NCI-H2171 (cell line): ENCODE measurements at places on chromosomes 7 and 10.

DNA sequence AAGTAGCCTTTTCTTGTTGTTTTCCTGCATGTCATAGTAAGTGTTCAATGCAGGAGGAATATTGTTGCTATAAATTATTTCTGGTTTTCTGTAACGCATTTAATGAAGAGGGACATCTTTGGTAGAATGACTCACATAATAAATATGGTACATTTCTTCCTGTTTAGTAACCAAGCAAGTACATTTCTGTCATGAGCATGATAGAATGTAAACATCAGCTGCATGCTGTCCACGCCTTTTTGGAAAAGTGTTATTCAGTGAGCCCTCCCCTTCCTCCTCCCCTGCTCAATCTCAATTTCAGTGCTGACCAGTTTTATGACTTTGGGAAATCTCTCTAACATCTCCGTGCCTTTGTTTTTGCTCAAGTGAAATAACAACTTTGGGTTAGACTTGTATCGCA lies 664.0 kb downstream of the XPNPEP1 start:
- DNase-seq, result no peak

- no peak for DNase-seq
Measured at GRCh38 chr10:72425133-72425532, 70.4 kb upstream of the DNAJB12 start.

DNA sequence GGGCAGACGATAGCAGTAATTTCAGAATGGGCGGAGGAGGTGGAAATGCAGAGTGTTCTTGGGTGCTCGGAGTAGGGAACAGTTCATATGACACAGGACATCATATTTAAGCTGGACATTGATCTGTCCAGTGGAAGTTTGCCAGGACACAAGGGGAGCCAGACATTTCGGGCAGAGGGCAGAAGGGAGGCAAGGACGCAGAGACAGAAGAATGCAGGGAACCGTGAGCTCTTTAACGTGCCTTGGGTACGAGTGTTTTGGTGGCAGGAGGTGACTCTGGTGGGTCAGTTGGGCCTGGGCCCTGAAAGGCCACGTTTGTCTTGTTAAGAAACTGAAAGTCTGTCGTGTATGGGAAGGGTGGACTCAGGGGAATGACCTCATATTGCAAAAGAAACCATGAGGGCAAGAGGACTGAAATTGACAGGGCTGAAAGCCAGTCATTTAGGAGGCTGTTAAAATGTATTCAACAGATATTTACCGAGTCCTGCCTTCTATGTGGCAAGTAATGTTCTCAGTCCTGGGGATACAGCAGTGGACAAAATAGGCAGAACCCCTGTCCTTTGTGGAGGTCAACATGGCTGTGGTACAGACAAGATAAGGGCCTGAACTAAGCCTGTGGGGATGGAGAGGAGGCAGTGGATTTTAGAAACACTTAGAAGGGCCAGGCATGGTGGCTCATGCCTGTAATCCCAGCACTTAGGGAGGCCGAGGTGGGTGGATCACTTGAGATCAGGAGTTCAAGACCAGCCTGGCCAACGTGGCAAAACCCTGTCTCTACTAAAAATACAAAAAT lies 2.2 kb downstream of the OPTN start:
- DNase-seq, result no peak

DNA sequence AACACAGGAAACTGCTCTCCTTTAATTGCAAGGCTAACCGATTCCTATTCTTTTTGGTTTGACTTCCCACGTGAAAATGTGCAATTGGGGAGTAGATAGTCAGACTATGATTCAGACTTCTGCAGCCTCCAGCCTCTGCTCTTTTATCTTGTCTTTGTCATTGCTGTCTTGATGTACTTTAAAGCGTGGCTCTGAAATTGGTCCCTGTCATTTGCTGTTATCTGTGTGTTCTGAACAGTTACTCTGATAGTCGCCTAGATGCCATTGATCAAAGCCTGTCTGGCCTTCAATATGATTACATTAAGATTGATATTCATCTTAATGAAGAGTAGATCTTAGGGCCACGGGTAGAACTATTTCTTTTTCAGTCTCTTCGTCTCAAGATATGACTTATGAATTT lies 799.2 kb downstream of the REEP3 start:
- no peak for DNase-seq

- DNase-seq, result no peak
Measured at GRCh38 chr7:51077987-51078370, 238.6 kb downstream of the COBL start.

- DNase-seq, result no peak
Measured at GRCh38 chr7:134502463-134503371, 24.6 kb upstream of the AKR1B10 start.

DNA sequence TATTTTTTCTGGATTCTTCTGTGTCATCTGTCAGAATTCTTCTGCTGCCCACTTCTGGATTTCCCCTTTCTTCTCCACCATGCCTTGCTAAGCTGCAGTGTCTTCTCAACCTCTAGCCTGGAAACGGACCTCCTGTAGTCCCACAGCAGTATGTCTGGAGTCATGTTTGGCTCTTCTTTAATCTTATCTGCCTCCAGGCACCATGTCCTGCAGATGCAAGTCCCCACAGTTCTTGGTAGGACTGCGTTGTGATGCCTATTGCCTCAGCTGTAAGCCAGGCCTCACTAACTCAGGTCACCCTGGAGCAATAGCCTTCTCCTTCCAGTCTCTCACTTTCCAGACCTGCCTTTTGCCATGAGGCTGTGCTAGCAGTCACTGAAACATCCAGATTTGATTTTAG lies 268.3 kb downstream of the POM121L12 start:
- no peak for DNase-seq

GRCh38 chr10:71077796-71078453 lies 134.4 kb upstream of the UNC5B start:
- no peak for DNase-seq

DNA sequence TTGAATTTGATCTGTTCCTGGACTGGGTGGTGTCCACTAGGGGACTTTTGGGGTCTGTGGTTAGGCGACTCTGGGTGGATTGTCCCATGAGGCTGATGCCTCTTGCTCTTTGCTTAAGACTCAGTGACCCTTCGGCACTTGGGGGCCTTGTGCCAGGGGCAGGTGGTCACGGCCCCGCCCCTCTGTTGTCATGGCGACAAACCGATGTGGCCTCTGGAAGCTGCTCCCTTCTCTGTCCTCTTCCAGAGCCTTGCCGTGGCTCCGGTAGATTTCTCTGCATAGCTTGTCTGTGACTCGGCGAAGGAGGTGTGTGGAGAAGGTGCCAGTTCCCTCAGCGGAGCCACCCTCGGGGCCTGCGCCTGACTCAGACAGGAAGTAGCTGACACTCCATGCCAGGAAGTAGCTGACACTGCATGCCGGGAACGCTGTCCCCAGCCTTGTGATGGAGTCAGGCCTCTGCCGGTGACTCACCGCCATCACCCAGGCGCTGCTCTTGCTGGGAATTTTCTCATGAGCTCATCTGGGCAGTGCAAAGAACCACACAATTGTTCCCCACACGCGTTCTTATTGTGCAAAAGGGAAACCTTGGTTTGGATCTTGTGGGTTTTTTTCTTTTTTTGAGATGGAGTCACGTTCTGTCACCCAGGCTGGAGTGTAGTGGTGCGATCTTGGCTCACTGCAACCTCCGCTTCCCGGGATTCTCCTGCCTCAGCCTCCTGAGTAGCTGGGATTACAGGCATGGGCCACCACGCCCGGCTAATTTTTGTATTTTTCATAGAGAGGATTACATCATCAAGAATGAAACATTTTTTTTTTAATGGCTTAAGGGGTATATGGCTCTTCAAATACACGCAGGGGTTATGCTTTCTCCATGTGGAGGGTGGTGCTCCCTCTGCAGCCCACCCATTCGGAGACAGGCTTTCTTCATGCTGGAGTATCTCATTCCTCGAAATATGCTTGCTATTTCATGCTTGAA lies 72.6 kb downstream of the PFKFB3 start:
- peak; percentile 17 for DNase-seq

GRCh38 chr10:91798649-91799611 lies 704 bp downstream of the TNKS2 start:
- no peak for DNase-seq

GRCh38 chr10:11175823-11176243 lies 158.2 kb downstream of the CELF2 start:
- no peak for DNase-seq

GRCh38 chr7:131057015-131057793 lies 270.5 kb upstream of the MKLN1 start:
- no peak for DNase-seq

DNA sequence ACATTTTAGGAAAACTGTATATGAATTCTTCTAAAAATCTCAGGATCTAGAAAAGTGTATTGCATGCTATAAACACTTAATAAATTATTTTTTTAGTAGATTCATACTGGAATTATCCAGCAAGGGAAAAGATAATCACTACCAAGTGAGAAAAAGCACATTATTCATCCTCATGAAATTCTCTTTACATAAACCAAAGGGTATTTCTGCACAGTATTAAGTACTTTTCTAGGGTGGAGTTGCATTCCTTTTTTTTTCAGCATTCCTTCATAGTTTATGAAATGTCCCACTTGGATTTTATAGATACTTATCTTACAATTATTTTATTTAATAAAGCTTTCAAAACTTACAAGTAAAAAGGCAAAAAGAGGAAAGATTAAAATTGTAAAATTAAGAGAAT lies 403.3 kb downstream of the HGF start:
- no peak for DNase-seq

GRCh38 chr7:127976056-127976737 lies 55.0 kb downstream of the LRRC4 start:
- peak; percentile 66 for DNase-seq

DNA sequence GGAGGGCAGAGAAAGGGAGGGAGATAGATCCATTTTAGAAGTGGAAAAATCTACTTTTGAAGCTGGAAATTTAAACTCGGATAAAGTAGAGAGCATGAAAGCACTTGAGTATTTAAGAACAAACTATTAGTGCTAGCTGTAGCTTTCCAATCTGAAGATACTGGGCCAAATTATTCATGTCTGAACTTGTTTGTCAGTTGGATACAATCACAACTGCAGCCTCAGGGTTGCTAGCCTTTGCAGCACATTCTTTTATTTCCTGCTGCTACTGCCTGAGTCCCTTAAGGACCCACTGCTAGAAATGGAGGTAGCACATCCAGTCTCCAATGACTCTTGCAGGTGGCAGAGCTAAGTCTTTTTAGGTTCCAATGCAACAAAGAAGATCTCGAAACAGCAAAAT lies 8.3 kb upstream of the SLC25A13 start:
- no peak for DNase-seq

GRCh38 chr7:128940494-128941322 lies 3.0 kb downstream of the IRF5 start:
- DNase-seq, result no peak
